ENCODE measurements at places on chromosomes 2 and 18. TPM values are rescaled to one million over a fixed set of nuclear protein-coding genes. Genes with fewer than 3 reads are reported as not detected.

The ERLEC1 gene
- total RNA-seq: 138 TPM

The COL4A4 gene
- 41.7 TPM for total RNA-seq

The MBP gene
- total RNA-seq: 66.4 TPM

The KIF5C gene
- 2.3 TPM for total RNA-seq

GRCh38 chr2:112960230-112960825 is 17.5 kb upstream of the IL36G start:
- no peak for DNase-seq
